ENCODE measurements at places on chromosomes 2 and 18.

- no peak for DNase-seq
Observed at GRCh38 chr2:183995632-183996031, 602.7 kb upstream of the ZNF804A start.

DNA sequence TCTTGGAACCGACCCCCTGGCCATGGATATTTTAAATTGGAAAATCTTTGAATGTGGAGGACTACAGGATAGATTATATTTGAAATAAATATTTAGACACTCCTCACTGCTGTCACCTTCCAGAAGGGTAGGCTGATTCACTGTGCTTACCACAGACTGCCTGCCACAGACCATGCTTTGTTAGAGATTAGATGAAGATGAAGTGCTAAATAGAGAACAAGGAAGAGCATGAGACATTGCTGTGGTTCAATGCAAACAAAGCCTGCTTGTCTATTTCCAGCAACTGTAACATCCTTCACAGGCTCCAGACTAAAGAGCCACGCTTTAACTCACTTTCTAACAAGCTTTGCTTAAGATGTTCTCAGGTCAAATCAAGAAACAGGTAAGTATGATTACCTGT, 81.0 kb upstream of the TMEM17 start:
- no peak for DNase-seq

GRCh38 chr2:38444247-38444646, 67.2 kb upstream of the ATL2 start:
- DNase-seq = no peak

DNA sequence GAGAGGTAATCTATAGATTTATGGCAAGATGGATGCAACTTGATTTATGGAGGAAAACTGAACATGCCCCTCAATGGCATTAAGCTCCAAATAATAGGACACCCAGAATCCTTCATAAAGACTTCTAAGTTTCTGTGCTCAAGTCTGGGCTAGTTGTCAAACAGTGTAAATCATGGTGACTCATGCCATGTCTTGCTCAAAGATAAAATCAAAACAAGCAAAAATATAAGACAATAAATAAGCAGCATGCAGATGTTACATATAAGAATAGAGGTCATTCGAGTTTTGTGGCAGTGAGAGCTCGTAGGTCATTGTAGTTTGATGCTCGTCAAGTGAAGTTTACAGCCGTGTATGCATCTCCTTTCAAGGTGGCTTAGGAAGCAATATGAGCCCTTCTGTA, 403.2 kb downstream of the THSD7B start:
- DNase-seq = no peak

DNA sequence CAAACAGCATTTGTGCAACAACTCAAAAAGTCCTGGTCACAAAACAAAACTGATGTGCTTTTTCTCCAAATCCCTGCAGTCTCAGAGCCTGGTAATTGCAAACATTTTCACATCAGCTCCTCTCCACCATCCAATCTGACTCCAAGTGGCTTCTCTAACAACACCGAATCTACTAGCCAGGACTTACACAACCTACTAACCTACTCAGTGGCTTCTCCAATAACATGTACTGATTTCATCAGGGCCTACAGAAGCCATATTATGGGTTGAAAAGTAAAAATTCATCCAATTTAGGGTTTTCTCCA, 104.3 kb downstream of the COLEC12 start:
- DNase-seq = no peak

- no peak for DNase-seq
Observed at GRCh38 chr2:76391678-76392077, 681.0 kb upstream of the GCFC2 start.

GRCh38 chr2:240892356-240892755, 3.6 kb downstream of the MAB21L4 start:
- no peak for DNase-seq

- no peak for DNase-seq
Observed at GRCh38 chr2:234388591-234388990, 108.3 kb downstream of the ARL4C start.

DNA sequence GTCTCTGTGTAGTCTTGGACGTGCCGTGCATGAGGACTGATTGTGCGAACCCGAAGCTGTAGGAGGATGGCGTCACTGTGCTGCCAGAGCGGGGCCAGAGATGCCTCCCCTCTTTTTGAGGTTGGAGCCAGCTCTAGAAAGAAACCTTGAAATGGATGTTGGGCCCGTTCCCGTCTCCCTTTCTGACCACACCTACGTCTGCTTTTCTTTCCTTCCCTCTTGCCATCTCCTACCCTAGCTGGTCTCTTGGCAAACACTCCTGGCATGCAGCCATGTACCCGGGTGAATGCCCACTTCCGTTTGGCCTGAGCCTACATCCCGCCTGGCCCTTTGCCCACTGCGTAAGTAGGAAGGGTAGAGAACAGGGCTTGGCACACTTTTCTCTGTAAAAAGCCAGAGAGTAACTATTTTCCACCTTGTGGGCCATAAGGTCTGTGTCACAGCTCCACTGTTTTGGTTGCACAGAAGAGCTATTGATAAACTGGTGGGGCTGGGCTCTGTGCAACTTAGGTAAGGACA, 37.4 kb downstream of the SH3BP4 start:
- DNase-seq = no peak

DNA sequence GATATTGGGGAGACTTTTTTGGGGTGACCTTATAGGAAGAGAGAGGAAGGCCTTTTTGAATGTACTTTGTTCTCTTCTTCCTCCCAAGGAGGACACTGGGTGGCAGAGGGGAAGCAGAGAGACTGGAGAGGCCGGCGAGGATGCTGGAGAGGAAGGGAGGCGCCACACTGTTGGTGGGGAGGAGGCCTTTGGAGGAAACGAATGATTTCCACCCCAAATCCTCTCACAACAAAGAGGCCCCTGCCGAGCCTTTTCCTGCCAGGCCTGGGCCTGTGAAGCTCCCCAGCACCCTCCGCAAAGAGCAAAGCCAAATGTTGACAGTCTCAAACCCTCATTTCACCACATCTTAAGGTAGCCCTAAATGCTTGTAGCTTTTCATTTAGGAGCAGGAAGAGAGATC, 59.0 kb upstream of the UPP2 start:
- no peak for DNase-seq

DNA sequence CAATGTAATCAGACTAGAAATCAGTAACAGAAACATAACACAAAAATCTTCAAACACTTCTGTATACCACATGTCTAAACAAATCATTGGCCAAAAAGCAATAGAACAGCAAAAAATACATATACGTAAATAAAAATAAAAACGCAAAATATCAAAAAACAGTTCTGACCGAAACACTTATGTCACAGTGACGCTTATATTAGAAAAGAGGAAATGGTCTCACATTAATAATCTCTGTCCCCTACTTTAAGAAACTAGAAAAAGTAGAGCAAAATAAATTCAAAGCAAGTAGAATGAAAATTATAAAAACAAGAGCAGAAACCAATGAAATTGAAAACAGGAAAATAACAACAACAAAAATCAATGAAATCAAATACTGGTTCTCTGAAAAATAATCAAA, 41.9 kb downstream of the TMEM131 start:
- DNase-seq = no peak

GRCh38 chr2:39127973-39128372, 7.1 kb upstream of the SOS1 start:
- DNase-seq = no peak

- no peak for DNase-seq
Observed at GRCh38 chr2:170411660-170412059, 233.7 kb downstream of the MYO3B start.

- DNase-seq = no peak
Observed at GRCh38 chr2:173719471-173719870, 245.7 kb downstream of the SP3 start.

GRCh38 chr2:238996331-238997136, 148.6 kb downstream of the TWIST2 start:
- DNase-seq = no peak

GRCh38 chr2:59259913-59260312, 1018.8 kb upstream of the FANCL start:
- no peak for DNase-seq

GRCh38 chr18:49843778-49844625, 30.7 kb upstream of the ACAA2 start:
- no peak for DNase-seq

DNA sequence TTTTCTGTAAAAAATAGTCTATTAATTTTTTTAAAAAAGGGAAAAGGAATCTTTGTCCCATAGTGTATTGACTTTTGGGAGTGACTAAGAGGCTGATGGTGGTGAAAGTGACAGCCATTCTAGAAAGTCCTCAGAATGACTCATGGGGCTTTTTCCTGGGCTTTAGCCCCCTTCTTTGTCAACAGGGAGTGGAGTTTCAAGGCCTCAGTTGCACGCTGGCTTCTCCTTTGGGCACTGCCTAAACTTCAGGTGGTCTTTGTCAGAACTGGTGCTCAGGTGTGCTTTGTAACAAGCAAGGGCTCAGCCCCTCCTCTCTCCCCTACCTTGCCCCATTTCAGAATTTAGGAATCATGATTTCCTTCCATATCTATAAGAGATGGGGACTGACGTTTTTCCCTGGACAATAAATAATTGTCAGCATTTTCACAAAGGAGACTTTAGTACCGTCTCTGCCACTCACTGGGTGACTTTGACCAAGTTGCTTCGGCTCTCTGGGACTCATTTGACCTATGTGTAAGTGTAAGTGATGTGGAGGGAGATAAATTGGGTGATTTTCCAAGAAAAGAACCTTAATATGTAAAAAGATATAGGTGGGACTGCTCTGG, 61.2 kb upstream of the IGFBP2 start:
- DNase-seq = no peak

DNA sequence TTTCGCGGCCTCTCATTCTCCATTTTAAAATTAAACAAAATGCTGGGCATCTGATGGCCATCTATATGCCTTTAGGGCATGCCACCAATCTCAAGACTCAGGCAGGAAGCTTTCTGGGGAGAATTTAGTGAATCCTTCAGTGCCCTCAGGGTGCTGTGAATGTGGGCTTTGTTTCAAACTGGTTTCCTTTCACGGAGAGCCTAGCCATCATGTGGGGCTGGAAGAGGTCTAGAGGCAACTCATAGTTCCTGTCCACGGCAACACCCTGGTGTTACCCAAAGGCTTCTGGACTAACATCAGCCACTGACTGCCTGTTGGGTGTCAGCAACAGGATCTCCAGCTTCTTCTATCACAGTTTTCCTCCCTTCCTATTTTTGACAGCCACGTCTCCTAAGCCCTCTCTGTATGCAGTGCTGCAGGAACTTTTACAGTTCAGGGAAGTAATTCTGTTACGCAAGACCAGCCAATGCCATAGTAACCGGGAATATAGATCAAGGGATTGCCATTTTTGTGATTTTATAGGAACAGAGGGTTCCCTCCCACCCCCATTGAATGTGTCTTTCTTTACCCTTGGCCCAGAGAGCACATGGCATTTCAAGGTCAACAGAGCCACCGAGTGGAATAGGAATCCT, 7.9 kb upstream of the WDR33 start:
- no peak for DNase-seq

- DNase-seq = no peak
Observed at GRCh38 chr2:26614216-26615138, 26.7 kb downstream of the CIB4 start.

DNA sequence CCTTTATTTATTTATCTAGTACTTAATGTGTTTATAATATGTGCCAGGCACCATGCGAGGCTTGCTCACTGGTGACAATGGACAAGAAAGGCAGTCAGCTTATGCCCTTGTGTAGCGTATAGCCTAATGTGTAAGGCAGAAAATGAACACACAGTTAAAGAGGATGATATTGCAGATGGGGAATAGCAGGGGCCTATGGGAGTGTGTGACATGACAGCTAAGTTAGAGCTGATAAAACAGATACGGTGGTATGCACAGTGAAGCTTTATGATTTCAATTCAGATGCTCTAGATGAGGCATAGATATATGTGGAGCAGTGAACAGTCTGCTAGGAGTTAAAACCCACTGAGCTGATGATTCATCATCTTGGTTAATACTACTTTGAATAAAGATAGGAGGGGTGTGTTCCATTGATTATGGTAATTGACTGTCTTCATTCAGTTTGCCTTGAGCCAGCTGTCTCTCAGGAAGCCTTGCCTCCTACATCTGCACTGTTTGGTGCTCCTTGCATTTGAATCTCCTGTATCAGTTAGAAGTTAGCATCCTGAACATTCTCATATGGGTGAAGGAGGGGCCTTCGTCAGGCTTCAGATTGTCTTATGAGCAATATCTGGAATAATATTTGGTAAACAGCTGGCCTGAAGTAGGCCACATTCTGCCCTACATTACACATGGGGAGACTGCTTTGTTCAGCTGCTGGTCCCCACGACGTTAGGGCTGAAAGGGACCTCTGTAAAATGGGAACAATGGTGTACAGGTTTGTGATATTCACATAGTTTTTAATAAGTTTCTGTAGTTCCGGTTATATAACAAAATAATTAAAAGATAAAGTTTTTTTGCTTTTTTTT, 13.2 kb downstream of the MAP4K4 start:
- DNase-seq = no peak

GRCh38 chr2:234533626-234534025, 36.7 kb upstream of the ARL4C start:
- no peak for DNase-seq

DNA sequence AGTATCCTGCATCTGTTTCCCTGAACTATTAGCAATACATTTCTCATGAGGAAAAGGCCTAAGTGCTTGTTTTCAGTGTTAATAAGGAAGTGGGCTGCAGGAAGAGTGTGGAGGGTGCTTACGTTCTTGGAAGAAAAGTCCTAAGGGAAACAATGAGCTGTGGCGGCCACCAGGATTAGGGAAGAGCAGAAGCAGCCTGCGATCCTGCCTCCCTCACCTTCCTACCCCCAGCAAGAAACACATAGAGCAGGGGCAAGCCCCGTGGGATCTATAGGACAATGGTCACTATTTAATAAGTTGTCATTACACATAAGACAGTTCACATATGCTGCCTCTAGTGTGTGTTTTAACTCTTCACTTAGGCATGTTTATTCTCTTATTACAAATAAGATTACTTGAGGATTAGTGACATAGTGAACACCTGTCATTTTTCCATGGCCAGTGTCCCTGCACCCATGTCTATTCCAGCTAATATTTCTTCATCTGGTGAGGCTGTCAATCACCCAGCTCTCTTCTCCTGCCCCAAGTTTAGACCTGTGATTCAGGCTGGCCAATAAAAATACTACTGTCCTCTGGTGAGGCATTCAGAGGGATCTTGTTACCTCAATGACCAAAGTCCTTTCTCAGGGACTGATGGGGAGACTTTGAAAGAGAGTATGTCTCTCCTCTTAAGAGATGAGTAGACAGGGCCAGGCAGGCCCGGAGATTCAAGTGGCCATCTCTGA, 510.9 kb upstream of the CELF4 start:
- no peak for DNase-seq

DNA sequence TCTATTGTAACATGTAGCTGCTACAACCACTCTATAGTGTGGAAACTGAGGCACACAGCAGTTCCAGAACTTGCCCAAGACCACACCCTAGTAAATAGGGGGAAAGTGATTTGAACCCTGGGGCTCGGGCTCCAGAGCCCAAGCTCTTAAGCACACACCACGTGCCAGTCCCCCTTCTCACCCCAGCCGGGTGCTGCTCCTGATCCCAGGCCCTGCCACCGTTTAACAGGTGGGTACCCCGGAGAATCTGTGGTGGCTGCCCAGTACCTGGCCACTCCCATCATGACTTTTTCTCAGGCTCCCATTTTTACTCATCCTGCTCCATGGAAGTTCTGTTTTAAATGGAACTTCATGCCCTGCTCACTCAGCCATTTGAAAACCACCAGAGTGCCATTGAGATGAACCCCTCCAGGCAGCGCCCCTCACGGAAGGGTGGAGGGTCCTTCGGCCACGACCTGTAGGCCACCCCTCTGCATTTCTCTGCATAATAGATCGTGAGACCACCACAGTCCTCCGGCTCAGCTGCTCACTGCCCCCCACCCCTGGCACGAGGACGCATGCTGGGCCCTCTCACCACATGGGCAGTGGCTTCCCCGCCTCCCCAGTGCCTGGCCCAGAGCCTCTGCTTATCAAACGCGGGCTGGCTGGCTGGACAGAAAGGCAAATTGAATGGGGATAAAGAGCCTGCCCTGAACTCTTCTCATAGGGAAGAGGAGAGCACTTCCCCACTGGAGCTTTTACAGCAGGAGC, 42.1 kb downstream of the TMEM37 start:
- DNase-seq = no peak

Data from stimulated activated CD4-positive, alpha-beta T cell treated with anti-CD3 and anti-CD28 coated beads, TNF-alpha, amount 100 ng/mL, for 1 hour (primary cell).